Stimulated activated CD4-positive, alpha-beta T cell treated with anti-CD3 and anti-CD28 coated beads, Interleukin-12 subunit alpha, Interleukin-12 subunit beta, amount 100 ng/mL, for 48 hours (primary cell): ENCODE measurements at places on chromosomes 2 and 18.

DNA sequence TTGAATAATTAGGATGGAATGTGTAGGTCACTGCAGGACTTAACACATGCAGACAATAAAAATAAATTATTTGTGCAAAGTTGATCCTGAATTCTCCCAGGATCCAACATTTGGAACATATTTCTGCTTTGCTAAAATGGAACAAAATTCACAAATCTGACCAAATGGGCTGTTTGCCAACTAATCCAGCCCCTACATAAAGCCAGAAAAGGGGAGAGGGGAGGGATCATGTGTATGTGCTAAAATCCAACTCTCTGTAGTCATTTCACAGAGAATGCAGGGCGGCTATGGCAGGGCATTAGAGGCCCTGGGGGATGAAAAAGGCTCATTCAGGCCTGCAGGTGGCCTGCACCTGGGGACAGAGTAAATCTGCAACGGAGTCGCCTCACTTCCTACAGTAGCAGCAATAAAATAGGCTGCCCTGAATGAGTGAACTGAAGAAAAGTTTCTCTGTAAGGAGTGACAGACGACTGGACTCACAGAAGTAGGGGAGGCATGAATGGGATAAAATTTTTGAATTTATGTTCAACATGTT lies 4.0 kb upstream of the ZFP36L2 start:
- DNase-seq, result no peak

DNA sequence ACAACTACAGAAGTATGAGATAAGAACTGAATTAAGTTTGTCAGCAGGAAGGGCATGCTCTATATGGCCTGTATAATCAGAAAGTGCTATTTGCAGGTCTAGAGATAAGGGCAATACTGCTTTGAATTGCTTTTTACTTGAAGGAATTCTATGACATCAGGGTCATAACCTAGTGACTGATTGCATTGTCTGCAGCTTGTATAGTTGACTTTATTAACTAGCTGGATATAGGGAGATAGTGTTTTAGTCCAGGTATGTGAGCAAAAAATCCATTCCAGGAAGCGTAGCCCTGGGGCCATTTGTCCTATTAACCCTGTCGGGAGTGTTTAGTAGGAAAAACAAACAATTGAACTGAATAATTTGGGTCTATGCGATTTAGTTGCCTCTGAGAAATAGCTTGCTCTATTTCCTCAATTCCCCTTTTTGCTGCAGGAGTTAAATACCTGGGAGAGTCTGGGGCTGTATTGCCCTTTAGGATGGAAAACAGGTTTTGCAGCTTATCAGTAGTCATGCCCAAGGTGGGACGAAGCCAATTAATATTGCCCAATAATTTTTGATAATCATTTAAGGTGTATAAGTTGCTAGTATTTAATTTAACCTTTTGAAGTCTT lies 30.0 kb downstream of the HTR2B start:
- no peak for DNase-seq

DNA sequence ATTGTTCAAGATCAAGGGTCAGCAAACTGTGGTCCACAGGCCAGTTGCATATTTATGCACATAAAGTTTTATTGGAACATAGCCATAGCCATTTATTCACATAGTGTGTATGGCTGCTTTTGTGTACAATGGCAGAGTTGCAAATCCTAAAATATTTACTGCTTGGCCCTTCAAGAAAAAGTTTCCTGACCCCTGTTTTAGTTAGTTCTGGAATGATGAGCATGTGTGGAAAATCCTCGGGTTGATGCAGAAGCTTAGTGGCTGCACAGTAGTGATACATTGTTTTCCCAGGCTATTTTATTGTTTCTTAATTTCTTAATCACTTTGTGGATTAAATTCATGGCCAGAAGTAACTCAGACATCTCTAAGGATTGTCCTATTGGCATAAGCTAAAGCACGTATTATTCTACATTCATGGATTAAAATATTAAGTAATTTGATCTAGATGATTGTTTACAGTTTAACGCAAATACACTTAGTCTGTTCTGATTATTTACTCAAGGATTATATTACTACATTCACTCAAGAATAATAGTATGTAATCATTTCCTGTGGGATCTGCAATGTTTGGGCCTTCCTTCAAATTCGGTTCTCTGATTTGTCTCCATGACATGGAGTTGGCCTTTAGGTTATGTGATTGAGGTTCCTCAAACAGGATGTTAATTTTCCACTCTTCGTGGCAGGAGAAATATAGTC lies 165.5 kb downstream of the TMEM247 start:
- no peak for DNase-seq

GRCh38 chr2:67663776-67664175 lies 266.6 kb downstream of the ETAA1 start:
- DNase-seq, result no peak

GRCh38 chr18:72427721-72428120 lies 116.4 kb downstream of the CBLN2 start:
- no peak for DNase-seq

DNA sequence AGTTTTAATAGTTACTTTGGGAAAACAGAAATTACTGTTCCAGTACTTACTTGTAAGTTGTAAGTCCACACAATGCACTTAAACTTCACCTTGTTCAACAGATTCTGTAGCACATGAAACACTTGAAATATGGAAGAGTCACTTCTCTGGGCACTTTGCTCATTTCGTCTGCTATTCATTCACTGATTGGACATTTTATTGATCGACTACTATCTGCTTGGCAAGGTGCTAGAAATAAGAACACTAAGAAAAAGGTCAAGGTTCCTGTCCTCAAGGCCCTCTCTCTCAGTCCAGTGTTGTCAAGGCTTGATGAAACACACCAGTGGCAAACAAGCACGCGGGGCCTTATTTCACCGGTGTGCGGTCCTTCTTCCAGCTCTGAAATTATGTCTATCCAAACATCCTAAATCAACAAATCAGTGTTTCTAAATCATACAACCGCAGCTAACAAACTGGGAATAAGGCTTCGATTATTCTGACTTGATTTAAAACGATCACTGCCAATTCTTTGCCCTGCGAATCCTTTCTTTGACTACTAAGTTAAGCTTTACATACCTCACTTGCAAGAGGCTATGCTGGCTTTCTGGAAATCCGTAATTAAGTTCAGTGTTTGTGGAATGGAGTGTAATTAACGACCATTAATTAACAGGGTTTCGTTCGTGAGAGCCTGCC lies 780 bp upstream of the ITGAV start:
- DNase-seq, result no peak

DNA sequence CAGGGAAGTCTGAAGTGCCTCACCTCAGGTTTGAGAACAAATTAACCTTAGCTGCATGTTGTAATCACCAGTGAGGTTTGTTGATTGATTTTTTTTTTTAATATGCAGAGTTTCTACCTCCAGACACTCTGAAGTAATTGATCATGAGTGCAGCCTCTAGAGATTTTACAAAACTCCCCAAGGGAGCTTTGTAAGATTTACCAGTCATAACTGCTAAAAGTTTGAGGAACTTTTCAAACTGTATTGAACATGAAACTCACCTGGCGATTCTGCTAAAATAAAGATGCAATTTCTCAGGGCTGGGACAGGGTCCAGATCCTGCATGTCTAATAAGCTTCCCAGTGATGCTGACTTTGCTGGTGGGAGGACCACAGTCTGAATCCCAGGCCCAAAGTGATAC lies 339.6 kb upstream of the DCC start:
- DNase-seq, result no peak

- no peak for DNase-seq
Measured at GRCh38 chr2:172281648-172282570, 145.5 kb upstream of the ITGA6 start.

DNA sequence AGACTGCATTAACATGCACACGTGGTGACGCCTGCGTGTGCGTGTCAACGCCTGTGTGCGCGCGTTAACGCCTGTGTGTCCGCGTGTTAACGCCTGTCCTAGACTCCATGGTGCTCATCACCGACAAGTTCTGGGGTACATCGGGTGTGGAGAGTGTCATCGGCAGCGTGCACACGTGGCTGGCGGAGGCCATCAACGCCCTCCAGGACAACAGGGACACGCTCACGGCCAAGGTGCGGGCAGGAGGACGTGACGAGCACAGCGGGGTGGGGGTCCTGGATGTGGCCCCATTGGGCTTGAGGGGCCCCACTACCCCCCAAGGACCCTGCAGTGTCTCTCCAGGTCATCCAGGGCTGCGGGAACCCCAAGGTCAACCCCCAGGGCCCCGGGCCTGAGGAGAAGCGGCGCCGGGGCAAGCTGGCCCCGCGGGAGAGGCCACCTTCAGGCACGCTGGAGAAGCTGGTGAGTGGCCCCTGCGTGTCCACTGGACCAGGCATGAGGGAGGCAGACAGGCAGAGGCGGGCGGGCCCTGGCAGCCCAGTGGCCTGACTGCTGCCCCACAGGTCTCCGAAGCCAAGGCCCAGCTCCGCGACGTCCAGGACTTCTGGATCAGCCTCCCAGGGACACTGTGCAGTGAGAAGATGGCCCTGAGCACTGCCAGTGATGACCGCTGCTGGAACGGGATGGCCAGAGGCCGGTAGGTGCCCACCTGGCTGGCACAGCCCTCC lies 29.2 kb downstream of the GPC1 start:
- no peak for DNase-seq

DNA sequence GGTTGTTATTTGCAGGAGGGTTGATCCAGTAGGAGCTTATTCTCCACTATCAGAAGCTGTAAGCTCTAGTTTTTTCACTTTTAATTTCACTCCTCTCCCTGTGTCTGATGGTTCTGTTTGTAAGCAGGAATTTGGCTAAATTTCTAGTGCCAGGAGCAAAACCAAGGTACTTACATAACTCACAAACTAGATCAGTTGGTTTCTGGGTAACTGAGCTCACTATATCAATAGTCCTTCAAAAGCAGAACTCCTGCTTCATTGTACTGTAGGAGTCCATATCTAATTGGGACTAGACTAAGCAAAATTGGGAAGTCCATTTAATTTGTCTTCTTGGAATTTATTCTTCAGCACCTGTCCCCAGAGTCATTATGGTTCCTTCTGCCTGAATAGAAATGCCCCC lies 20.1 kb upstream of the RAX start:
- DNase-seq, result no peak

- DNase-seq, result no peak
Measured at GRCh38 chr2:26058390-26058789, 24.5 kb downstream of the RAB10 start.

- no peak for DNase-seq
Measured at GRCh38 chr2:65549257-65549627, 116.8 kb upstream of the SPRED2 start.

DNA sequence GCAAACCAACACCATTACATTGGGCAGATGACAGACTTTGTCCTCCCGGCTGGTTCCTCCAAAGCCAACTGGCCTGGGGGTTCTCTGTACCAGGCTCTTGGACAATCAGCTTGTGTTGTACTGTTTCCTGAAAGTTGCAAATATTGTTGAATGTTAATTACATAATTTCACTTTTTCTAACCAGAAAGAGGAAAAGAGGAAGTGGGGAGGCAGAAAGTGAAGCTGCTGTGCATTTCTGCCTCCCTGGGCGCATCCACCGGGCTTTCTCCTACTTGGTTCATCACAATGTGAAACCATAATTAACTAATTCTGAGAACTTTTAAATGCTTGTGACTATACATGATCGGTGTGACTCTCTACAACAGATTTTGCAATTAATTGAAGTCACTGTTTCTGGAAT lies 10.1 kb downstream of the TWIST2 start:
- no peak for DNase-seq

- no peak for DNase-seq
Measured at GRCh38 chr2:220134756-220135534, 507.5 kb downstream of the SLC4A3 start.

- DNase-seq, result no peak
Measured at GRCh38 chr18:37535968-37536367, 29.6 kb downstream of the CELF4 start.

DNA sequence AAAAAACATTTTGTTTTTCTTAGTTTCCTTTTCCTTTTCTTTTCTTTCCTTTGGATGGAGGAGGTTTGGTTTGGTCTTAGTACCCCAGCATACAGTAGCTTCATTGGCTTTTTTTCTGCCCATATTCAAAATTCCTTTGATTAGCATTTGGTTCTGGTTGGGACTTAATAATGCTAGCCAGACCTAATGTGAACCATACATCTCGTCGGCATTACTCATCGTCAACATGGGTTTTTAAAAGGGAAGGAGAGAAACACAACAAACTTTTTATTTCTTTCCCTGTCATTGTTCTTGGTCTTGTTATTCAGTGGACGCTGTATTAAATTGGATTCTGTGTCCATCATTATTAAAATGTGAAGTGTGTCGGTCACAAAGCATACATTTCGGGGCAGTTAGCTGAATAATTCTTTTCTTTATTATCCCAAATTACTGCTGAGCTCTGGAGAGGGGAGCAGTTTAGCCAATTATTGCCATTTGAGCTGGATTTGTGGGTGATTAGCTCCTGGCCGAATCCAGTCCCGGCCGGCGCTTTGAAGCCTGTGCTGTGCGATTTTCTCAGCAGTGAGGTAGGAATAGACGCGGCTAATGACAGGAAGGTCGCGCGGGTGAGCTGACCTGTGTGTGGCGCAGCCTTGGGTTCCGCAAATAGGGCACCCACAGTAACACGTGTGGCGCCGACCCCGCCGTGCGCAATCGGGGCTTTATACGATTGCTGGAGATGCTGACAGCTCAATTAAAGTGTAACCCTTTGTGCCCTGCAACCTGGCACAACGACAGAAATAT lies 303.3 kb downstream of the GBX2 start:
- DNase-seq, result no peak

GRCh38 chr18:79378536-79379250 lies 17.0 kb upstream of the NFATC1 start:
- peak; percentile 71 for DNase-seq

GRCh38 chr2:149175956-149176355 lies 137.5 kb downstream of the LYPD6B start:
- no peak for DNase-seq

DNA sequence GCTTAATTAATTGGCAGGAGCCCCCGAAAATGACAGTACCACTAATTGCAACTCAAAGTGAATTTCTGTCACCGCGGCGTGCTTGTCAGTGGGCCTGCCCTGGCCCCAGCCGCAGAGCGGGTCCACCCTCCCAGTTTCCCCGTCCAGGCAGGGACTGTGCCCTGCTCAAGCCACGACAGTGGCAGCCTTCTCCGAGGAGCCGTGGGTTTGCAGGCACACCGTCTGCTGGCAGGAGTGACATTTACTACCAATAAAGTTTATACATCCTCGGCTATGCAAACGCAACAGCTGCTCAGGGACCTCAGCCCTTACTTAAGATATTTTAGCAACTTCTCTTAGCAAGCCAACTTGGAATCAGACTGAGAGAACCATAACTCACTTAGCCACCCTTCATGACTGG lies 112.7 kb downstream of the GBX2 start:
- DNase-seq, result no peak

- DNase-seq, result no peak
Measured at GRCh38 chr2:128551435-128551834, 232.8 kb upstream of the HS6ST1 start.

GRCh38 chr18:2312440-2312839 lies 258.9 kb downstream of the METTL4 start:
- no peak for DNase-seq

- no peak for DNase-seq
Measured at GRCh38 chr2:227864161-227864756, 7.2 kb upstream of the DAW1 start.

DNA sequence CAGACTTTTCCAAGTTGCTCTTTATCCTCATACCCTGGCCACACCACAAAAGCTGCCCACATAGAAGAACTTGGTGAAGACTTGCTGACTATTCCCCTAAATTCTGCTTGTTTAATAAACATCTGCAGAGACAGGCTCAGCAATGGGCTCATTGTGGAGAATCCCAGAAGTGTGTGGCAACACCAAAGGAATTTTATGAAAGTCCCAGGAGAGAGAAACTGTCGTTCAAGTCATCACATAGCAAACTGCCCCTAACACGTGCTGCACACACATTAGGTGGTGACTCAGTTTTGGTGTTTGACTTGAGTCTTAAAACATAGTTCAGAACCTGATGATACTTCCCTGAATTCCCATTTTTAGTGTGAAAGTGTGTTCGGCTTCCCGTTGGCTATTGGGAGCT lies 38.6 kb downstream of the CYP1B1 start:
- no peak for DNase-seq
